Left renal pelvis (tissue), 4 donors: ENCODE measurements at places on chromosomes 7 and 10. TPM values are rescaled to one million over a fixed set of nuclear protein-coding genes. Genes with fewer than 3 reads are reported as not detected.

DNA sequence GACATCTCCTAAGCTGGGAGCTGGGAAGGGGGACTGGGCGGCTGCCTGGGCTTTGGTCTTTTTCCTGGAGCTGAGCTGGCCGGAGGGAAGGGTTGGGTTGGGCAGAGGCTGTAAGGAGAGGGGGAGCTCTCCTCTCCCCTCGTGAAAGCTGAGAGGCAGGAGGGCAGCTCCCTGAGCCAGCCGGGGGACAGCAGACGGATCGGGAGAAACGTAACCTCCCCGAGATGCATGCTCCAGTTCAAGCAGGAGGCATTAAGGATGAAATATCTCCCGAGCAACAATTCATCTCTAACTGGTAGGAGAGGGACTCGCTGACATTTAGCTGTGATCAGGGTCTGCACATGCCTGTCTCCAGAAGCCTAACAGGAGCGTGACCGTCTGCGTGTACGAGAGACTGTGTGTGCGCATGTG, 19.9 kb upstream of the LBX1 start:
- DNase-seq, result no peak

GRCh38 chr7:66283003-66283920, 78.1 kb downstream of the TPST1 start:
- no peak for DNase-seq

DNA sequence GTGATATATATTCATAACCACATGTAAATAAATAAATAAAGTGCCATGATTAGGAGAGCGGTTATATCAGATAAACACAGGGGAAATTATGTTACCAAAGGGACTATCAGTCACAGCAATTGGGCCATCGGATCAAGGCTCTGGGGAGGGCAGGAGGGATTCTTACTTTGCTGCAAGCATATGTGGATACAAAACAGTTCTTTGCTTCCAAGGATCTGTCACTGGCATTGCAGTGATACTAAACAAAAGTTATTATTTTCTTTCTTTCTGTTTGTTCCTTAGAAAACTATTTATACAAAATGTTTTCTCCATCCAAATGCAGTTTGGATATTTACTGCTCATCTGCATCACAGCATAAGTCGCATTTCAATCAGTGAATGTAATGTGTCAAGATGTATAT, 188.4 kb upstream of the MGMT start:
- no peak for DNase-seq

The FKBP9 gene
- 348 TPM for polyA plus RNA-seq

DNA sequence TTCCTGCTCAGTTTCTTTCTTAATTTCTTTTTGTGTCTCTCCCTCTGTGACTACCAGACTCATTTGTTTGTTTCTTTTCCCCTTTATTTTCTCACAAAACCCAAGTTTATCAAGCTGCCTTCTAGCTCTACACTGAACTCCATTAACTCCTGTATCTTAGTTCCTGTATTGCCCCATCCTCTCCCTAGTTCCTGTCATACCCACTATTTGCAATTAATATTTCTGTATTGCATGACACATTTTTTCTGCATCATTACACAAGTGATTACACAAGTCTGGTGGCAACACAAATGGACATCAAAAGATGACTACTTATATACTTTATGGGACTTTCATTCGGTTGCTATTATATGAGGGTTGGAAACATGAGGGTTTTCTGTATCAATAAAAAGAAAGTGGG, 26.9 kb upstream of the OR9A4 start:
- no peak for DNase-seq

- DNase-seq, result no peak
Observed at GRCh38 chr10:110634527-110635209, 9.5 kb upstream of the RBM20 start.

- no peak for DNase-seq
Observed at GRCh38 chr7:7103343-7104313, 78.7 kb upstream of the C1GALT1 start.

- no peak for DNase-seq
Observed at GRCh38 chr10:80684259-80684658, 146.6 kb downstream of the SH2D4B start.

GRCh38 chr10:72340510-72341261, 14.0 kb downstream of the DNAJB12 start:
- no peak for DNase-seq
